ENCODE measurements at places on chromosomes 6 and 20.

DNA sequence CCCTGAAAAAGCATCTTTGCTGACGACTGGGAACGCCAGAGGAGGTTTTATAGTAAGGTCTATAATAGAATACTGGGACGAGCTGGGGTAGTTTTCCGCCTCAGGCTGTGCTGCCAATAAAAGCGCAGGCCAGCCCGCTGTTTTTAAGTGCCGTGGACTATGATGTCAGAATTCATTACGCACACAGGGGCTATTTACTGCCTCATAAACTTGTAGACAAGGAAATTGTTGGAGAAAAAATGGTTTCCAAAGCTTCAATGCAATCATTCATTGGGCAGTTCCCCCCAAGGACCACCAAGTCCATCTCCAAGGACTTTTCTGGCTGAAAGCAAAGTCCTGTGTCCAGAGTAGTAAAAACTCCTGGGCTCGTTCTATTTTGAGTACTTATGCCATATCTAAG lies 20.4 kb upstream of the FOXF2 start:
- no peak for DNase-seq
- H3K36me3 ChIP-seq, result no peaks in the 10 kb centered on the region
- H3K27ac ChIP-seq, result no peak overlapping the region
- H3K27me3 ChIP-seq, result peaks cover 19% of the 10 kb centered on the region

DNA sequence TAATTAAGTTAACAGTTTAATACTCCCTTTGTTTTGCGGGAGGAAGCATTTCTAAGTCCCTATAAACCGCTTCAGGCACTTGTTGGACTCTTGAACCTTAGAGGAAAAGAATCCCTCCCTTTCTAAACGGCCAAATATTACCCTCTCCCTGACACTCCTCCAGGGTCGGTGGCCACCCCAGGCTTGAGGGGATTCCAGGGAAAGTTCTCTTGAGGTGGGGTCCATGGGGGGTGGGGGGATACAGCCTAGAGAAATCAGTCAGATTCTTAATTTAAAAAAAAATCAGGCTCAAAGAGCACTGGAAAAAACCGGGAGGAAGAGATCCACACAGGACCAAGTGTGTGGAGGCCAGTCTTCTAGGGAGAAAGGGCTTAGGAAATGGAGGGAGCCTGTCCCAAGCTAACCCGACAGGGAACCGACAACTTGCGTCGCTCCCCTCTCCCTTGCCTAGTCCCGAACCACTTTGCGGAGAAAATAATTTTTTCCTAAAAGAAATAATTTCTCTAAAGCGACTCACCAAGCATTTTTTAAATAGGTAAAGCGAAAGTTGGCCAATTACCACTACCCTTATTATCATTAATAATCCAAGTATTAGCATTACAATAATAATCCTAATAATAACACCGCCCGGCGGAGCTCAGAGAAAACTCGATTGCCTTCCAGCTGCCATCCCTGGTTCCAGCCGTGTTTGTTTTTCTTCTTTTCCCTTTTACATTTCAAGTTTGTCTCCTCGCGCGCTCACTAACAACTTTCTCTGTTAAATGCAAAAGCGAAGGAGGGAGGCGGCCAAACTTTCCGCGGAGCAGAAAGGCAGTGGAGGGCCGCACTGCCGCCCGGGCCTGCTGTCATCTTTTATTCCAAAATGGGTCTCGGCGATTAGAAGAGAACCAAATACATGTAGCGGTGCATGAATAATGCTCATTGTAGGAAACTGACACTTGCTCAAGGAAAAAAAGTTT lies 4.8 kb downstream of the NR2E1 start:
- H3K36me3 ChIP-seq, result no peaks in the 10 kb centered on the region
- DNase-seq, result no peak
- H3K4me3 ChIP-seq, result no peak overlapping the region
- H3K27me3 ChIP-seq, result peaks cover 16% of the 10 kb centered on the region
- no peaks in the 10 kb centered on the region for H3K4me1 ChIP-seq
- no peak overlapping the region for H3K27ac ChIP-seq

- DNase-seq, result peak; percentile 52
- H3K4me1 ChIP-seq, result peaks cover 23% of the 10 kb centered on the region
- H3K36me3 ChIP-seq, result no peaks in the 10 kb centered on the region
- H3K27ac ChIP-seq, result no peak overlapping the region
- peak overlapping the region; percentile 26 for H3K4me3 ChIP-seq
Measured at GRCh38 chr20:21100578-21101452, 5.3 kb downstream of the LINC00237 start.

GRCh38 chr6:30683980-30684338 lies 2.5 kb downstream of the PPP1R18 start:
- DNase-seq, result no peak
- peaks cover 25% of the 10 kb centered on the region for H3K36me3 ChIP-seq
- peak overlapping the region; percentile 74 for H3K4me3 ChIP-seq
- peaks cover 23% of the 10 kb centered on the region for H3K4me1 ChIP-seq

- no peaks in the 10 kb centered on the region for H3K27me3 ChIP-seq
- DNase-seq, result no peak
- no peak overlapping the region for H3K4me3 ChIP-seq
- H3K27ac ChIP-seq, result no peak overlapping the region
Measured at GRCh38 chr6:21967056-21967974, 329.5 kb downstream of the PRL start.

DNA sequence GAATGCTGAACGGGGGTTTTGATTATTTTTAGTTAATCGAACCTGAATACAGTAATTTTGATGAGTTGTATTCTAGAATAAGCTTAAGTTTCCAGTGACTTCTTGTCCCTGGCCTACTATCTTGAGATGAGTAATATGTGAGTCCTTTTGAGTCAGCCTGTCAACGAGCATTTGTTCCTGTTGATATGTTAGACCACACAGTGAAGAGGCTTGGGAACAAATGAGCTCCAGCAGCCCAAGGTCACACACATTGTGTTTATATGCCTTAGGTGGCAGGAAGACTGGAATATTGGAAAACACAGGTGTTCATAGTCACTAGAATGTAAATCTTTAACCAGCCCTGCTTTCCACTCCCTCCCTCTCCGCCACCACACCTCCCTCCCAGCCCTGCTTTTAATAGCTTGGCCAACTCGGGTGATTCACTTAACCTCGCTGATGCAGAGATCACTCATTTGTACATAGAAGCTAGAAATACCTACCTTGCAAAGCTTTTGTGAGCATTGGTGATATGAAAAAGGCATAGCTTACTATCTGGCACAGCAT lies 9.1 kb downstream of the SMPDL3A start:
- no peaks in the 10 kb centered on the region for H3K27me3 ChIP-seq
- H3K4me3 ChIP-seq, result no peak overlapping the region
- no peak overlapping the region for H3K27ac ChIP-seq
- H3K36me3 ChIP-seq, result no peaks in the 10 kb centered on the region
- H3K4me1 ChIP-seq, result no peaks in the 10 kb centered on the region

DNA sequence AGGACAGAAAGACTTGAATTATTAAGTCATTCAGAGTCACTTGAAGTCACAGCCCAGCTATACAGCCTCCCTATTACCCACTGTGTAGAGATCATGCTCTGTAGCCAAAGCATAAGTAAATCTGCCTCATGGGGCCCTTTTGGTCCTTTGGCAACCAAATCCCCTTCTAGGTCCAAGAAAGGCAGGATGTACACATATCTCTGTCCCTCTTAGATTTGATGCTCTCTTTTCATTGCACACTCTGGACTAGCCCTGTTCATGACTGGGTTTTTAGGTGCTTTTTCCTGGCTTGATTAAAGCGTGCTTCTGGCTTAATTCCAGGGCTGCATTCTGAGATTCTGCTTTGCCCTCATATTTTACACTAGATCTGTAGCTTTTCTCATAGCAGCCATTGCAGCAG lies 296.8 kb downstream of the TENT5A start:
- H3K4me3 ChIP-seq, result no peak overlapping the region
- H3K27me3 ChIP-seq, result no peaks in the 10 kb centered on the region
- no peaks in the 10 kb centered on the region for H3K4me1 ChIP-seq

DNA sequence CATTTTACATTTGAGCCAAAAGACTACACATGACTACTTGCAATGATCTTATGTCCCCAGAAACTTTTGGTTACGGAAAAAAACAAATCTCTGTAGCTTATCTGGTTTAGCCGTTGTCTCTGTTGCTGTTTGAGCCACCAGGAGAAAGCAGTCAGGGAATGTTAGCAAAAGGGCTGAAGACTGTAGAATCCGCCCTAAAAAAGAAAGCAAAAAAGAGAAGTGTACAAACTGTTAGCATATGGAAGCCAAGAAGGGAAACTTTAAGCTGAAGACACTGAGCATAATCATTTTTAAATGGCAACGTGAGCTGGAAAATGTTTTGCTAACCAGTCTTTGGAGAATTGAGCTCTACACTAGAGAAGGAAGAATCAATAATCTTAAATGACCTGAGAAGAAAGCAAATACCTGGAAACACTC lies 69.9 kb upstream of the MYLIP start:
- no peak for DNase-seq
- no peak overlapping the region for H3K27ac ChIP-seq
- H3K4me1 ChIP-seq, result no peaks in the 10 kb centered on the region
- no peaks in the 10 kb centered on the region for H3K36me3 ChIP-seq
- no peaks in the 10 kb centered on the region for H3K27me3 ChIP-seq

- H3K27me3 ChIP-seq, result no peaks in the 10 kb centered on the region
- no peaks in the 10 kb centered on the region for H3K36me3 ChIP-seq
- no peak for DNase-seq
- H3K27ac ChIP-seq, result no peak overlapping the region
Measured at GRCh38 chr6:138844192-138844591, 48.3 kb downstream of the ECT2L start.

- no peaks in the 10 kb centered on the region for H3K27me3 ChIP-seq
- H3K27ac ChIP-seq, result no peak overlapping the region
- DNase-seq, result no peak
- H3K4me3 ChIP-seq, result no peak overlapping the region
- no peaks in the 10 kb centered on the region for H3K36me3 ChIP-seq
- H3K4me1 ChIP-seq, result no peaks in the 10 kb centered on the region
Measured at GRCh38 chr20:61735503-61735785, 330.2 kb downstream of the TAF4 start.

- no peaks in the 10 kb centered on the region for H3K36me3 ChIP-seq
- no peak overlapping the region for H3K4me3 ChIP-seq
- no peak overlapping the region for H3K27ac ChIP-seq
- no peaks in the 10 kb centered on the region for H3K4me1 ChIP-seq
Measured at GRCh38 chr20:44471481-44471882, 4.2 kb upstream of the TTPAL start.

DNA sequence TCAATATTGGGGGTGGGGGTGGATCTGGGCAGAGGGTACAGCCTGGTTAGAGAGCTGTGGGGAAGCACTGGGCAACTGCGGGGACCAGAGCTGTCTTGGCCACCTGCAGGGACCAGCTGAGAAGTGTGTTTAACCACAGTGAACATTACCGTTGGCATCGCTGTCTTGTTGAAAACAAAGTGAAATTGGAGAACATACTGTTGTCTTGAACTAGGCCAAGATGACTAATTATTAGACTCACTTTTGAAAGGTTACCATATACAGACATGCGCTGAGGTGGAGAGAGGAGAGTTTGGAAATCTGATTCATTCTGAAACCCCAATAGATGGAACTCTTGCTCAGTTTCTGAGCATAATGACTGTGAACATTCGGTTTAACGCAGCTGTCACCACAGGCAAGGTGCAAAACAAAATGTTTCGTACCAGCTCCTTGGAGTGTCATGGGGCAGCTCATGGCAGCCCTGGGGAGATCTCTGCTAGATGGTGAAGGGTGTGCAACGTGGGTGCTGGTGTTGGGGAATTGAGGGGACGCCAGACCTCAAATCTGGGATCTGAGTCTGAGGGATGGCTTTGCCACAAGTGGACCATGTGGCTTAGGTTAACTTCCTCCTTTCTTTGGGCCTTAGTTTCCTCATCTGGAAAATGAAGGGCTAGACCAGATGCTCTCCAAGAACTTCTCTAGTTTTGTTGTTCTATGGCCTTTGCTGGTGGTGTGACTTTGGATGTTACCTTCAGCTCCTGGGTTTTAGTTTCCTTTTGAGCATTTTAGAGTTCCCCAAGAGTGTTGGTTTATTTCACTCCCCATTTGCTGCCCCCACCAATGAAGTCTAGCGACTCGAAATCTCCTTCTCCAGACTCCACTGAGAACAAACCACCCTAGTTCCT lies 24.6 kb upstream of the GTSF1L start:
- H3K4me3 ChIP-seq, result no peak overlapping the region
- H3K27ac ChIP-seq, result no peak overlapping the region
- H3K27me3 ChIP-seq, result no peaks in the 10 kb centered on the region
- no peaks in the 10 kb centered on the region for H3K4me1 ChIP-seq
- DNase-seq, result no peak

DNA sequence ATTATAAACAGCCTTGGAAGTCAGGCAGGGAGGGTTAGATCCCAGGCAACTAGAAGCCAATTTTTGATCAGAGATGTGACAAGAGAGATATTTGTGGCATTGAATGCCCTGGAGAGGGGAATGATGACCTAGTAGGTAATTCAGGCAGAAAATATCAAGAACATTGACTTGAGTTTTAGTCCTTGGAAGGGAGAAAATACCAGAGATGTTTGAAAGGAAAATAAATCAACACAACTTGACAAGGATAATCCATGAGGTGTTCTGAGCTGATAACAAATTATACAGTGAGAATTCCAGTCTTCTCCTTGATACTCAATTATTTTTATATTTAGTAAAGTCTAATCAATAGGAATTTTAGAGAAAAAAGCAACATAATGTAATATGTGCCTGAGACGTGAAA lies 10.6 kb upstream of the MARCKS start:
- no peak overlapping the region for H3K27ac ChIP-seq
- H3K36me3 ChIP-seq, result no peaks in the 10 kb centered on the region
- no peak overlapping the region for H3K4me3 ChIP-seq
- no peaks in the 10 kb centered on the region for H3K27me3 ChIP-seq

DNA sequence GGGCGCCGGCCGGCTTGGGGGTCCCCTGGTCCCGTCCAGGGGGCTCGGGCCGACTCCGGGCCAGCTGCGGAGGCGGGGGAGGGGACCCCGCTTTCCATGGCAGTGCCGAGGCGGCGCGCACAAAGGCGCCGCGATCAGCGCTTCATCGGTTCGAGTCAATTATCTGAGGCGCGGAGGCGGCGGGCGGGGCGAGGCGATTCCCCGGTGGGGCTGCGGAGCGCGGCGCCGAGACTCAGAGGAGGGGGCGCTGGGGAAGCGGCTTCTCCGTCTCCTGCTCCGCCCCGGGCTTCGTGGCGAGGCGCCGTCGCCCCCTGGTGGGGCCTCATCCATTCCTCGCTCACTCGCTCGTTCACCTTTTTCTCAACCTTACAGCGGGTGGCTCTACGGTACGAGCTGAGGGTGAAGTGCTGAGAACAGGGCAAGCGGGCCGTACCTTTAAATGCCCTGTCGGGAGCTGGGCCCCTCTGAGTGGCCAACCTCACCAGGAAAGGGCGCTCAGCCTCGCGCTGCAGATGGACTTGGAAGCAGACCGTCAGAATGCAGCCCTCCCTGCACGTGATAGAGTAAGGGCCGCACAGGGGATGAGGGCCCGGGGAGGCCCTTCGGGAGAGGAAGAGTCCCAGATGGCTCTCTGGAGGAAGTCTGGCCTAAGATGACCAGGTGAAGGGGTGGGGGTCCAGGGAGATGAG lies 39.9 kb downstream of the SLC52A3 start:
- H3K27ac ChIP-seq, result no peak overlapping the region
- H3K4me3 ChIP-seq, result peak overlapping the region; percentile 60
- DNase-seq, result peak; percentile 95
- H3K36me3 ChIP-seq, result no peaks in the 10 kb centered on the region
- H3K27me3 ChIP-seq, result peaks cover 14% of the 10 kb centered on the region
- no peaks in the 10 kb centered on the region for H3K4me1 ChIP-seq

GRCh38 chr20:50618537-50618936 lies 72.8 kb downstream of the RIPOR3 start:
- H3K4me3 ChIP-seq, result no peak overlapping the region
- no peak overlapping the region for H3K27ac ChIP-seq
- no peaks in the 10 kb centered on the region for H3K36me3 ChIP-seq
- no peaks in the 10 kb centered on the region for H3K4me1 ChIP-seq

- H3K4me3 ChIP-seq, result no peak overlapping the region
- H3K36me3 ChIP-seq, result no peaks in the 10 kb centered on the region
- H3K27me3 ChIP-seq, result no peaks in the 10 kb centered on the region
- no peaks in the 10 kb centered on the region for H3K4me1 ChIP-seq
Measured at GRCh38 chr6:111844921-111845320, 28.3 kb downstream of the FYN start.
